Esophagus muscularis mucosa (tissue), 4 donors: ENCODE measurements at places on chromosomes 3 and 15.

DNA sequence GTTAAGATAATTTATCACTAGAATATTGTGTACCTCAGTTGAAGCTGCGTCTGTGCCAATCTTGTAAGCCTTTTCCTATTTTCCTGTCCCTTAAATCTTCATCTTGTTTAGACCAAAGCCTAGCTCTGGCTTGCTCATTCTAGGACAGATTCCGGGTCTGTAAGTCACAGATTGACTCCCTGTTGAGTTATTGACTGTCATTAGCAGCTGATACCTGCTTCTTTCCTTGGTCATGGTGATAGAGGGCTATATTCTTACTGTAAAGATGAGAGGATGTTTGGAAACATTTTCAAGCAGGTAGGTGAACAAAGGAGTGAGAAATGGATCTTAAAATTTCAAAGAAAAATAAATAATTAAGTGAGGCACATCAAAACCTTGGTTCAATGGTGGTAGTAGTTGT is 200.2 kb downstream of the KCNH8 start:
- no peak overlapping the region for H3K27ac ChIP-seq
- H3K36me3 ChIP-seq = no peaks in the 10 kb centered on the region
- DNase-seq = no peak
- H3K4me3 ChIP-seq = no peak overlapping the region

DNA sequence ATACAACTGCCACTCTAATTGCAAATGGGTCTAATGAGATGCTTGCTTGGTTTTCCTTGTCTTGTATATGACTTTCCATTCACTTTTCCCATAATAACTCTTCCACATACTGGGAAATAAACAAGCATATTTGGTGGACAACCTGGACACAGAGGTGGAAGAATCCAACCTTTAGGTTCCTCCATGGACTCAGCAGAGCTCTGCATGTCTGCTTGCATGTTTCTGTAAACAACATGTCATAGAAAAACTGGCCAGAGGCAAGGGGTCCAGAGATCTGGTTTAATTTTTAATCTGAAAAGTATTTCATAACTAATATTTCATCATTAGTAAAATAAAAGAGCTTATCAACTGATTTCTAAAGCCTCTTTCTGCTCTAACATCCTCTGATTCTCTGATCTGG is 30.2 kb downstream of the GOLIM4 start:
- H3K27me3 ChIP-seq = no peaks in the 10 kb centered on the region
- no peak for DNase-seq
- no peaks in the 10 kb centered on the region for H3K36me3 ChIP-seq
- no peak overlapping the region for H3K27ac ChIP-seq
- no peak overlapping the region for H3K4me3 ChIP-seq
- H3K4me1 ChIP-seq = peaks cover 39% of the 10 kb centered on the region

DNA sequence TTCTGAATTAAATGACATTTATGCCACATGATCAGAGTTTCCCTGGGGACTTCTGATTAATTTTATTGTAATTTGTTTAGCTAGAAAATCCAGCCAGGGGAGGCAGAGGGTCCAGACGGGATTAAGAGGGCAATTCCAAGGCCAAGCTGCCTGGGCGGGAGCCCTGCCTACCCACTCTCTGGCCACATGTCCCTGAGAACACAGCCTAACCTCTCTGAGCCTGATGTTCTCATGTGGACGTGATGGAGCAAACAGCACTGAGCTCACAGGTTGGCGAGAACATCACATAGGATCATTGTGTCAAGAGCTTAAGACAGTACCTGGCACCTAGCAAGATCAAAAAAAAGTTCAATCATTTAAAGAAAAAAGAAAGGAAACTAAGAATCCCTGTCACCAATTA is 1.0 kb downstream of the LRRC2 start:
- H3K36me3 ChIP-seq = no peaks in the 10 kb centered on the region
- H3K27me3 ChIP-seq = peaks cover 6% of the 10 kb centered on the region
- H3K27ac ChIP-seq = no peak overlapping the region
- no peak for DNase-seq
- peaks cover 16% of the 10 kb centered on the region for H3K4me1 ChIP-seq

DNA sequence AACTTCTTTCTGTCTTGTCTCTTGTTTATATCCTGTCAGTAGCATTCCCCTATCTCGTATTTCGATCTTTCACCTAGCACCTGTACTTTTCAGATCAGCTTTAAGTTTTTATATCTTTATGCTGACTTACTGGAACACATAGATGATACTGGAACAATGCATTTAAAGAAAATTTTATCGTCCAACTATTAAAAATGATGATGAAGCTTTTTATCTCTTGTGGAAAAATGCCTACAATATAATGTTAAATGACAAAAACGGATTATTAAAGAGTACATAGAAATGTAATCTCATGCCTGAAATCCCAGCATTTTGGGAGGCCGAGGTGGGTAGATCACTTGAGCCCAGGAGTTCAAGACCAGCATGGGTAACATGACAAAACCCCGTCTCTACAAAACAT is 139.5 kb downstream of the ZPLD1 start:
- H3K27me3 ChIP-seq = no peaks in the 10 kb centered on the region
- no peaks in the 10 kb centered on the region for H3K36me3 ChIP-seq
- no peaks in the 10 kb centered on the region for H3K4me1 ChIP-seq
- H3K4me3 ChIP-seq = no peak overlapping the region

GRCh38 chr3:148866261-148866660 is 1.2 kb downstream of the CPA3 start:
- no peaks in the 10 kb centered on the region for H3K4me1 ChIP-seq
- no peaks in the 10 kb centered on the region for H3K27me3 ChIP-seq
- no peak overlapping the region for H3K4me3 ChIP-seq
